ENCODE measurements at places on chromosomes 2 and 18. TPM values are rescaled to one million over a fixed set of nuclear protein-coding genes. Genes with fewer than 3 reads are reported as not detected.

The ASAP2 gene
- total RNA-seq, result 4.3 TPM

- no peak for DNase-seq
Observed at GRCh38 chr2:164574931-164575330, 46.4 kb downstream of the GRB14 start.

DNA sequence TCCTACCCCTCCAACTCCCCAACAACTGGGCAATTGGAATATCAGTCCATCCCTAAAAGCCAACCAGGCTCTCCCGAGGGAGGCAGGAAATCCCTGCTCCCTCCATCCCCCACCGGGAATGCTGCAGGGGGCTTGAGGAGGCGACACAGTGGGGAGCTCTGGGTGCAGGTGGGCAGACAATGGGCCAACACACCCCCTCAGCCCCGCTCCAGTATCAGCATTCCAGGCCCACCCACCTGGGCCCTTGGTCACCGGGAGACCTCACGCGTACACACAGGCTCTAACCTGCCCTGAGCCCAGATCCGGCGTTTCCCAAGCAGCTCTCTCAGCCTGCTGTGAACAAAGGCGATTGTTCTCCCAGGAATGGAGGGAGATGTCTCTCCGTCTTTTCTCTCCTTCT lies 37.6 kb upstream of the FZD7 start:
- DNase-seq, result no peak

The TMEM178A gene
- not detected for total RNA-seq

The LCT gene
- 0.04 TPM for total RNA-seq

- peak; percentile 76 for DNase-seq
Observed at GRCh38 chr2:11744631-11745394, 1.6 kb upstream of the LPIN1 start.

DNA sequence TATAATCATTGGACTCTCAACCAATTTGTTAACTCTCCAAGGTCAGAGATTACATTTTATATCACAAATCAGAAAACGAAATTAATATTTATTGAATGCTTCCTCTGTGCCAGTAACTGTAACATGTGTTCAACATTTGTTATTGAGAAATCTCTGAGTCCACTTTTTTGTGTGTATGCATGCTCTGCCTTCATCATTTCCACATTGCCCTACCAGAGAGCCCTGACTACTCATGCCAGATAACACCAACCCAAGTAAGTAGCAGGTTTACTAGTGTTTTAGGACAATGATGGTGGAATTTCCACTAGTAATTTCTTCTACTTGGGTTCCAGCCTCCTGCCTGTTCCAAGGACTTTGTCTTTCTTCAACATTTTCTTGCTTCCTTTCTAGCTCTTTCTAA lies 14.2 kb upstream of the FAP start:
- no peak for DNase-seq

DNA sequence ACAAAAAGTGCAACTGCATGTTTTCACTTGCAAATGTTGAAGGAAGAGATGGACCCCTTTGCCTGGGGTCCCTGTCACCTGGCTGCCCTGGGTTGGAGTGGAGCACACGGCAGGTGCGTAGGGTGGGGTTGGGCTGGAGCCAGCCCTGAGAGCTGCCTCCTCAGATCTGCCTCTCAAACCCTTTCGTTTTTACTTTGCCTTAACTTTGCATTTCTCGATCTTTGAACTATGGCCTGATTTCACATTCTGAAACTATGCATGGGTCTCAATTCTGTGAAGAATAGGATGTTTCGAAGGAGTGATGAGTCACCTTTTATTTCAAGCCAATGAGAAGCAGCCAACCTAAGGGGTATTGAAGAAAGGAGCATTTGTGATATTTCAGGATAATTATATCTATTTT lies 132.8 kb downstream of the ACOXL start:
- DNase-seq, result no peak

The EMX1 gene
- total RNA-seq, result 0.18 TPM

GRCh38 chr2:140091926-140092325 lies 1311.7 kb upstream of the NXPH2 start:
- no peak for DNase-seq

The ZRANB3 gene
- 14.7 TPM for total RNA-seq

DNA sequence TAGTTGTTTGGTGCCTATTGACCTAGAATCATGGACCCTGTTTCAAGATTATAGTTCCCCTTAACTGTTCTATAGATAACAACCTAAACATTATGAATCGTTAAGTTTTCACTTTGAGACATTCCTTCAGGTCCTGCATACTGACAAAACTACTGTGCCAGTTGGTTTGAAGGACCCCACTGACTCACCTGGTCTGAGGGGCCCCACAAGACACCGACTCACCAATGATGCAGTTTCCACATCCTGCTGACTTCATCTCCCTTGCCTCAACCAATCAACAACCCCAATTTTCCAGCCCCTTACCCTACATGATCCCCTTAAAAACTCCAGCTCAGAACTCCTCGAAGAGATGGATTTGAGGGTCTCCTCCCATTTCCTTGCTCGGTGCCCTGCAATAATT lies 89.6 kb upstream of the CCDC141 start:
- no peak for DNase-seq

The XDH gene
- not detected for total RNA-seq

- DNase-seq, result no peak
Observed at GRCh38 chr2:47288864-47289263, 114.1 kb upstream of the MSH2 start.

GRCh38 chr2:217930761-217931563 lies 71.8 kb downstream of the TNS1 start:
- DNase-seq, result no peak

The GAREM2 gene
- 11.5 TPM for total RNA-seq

The MARCHF4 gene
- total RNA-seq, result not detected

DNA sequence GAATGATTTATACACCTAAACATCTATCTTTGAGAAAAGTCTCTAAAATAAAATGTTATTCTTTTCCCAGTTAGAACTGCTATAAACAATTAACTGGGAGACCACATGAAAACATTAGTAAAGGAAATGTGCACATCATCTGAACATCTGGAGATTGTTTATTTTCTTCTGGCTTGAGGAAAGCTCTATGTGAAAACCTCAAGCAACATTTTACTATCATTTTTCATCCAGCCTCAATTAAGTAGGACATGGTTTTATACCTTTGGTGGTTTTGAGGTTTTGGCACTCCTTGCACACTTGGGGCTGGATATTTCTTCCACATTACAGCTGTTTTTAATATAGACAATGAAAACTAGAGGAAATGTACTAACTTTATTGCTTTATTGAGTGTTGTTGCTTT lies 609.5 kb upstream of the SLC8A1 start:
- DNase-seq, result no peak

DNA sequence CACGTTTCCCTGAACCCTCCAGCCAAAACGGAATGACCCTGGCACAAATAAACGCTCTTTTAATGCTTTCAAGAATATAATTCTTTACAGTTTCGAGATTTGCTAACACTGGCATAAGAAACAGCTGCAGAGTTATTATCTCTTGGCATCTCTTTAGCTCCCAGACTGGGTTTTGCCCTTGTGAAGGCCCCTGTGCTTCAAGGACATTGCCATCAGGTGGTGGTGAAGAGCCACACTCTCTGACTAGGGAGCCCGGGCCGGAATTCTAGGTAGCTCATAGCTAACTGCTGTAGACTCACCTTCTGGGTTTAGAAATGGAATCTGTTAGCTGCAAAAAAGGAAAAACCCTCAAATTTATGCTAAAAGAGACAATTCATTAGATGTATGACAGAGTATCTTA lies 13.3 kb upstream of the GALNT14 start:
- DNase-seq, result no peak

The DLGAP1 gene
- total RNA-seq, result 0.20 TPM

The EIF5B gene
- 56.4 TPM for total RNA-seq

DNA sequence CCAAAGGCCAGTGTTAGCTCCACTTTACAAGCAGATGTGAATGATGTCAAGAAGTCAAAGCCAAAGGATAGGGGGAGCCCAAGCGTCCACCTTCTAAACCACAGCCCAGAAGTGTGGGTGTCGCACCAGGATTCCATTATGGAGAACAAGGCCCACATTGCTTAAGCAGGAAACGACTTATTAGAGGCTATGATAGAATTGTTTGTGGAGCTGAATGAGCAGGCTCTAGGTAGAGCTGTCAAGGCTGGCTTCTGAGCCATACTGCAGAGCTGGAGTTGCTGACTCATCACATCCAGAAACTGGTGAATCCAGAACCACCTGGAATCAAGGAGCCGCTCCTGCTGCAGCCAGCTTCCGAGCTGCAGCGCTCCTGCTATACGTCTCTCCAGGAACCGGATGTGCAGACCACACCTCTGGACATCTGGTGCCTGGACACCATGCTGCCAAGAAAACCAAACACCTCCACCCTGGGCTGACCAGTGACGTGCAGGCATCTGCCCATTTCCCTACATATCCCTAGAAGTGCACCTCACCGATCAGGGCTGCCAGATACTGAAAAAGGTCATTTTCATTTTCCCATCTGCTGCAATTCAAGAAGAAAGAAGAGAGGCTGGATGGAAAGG lies 6.2 kb upstream of the TWIST2 start:
- no peak for DNase-seq

- DNase-seq, result no peak
Observed at GRCh38 chr2:189097934-189098333, 81.6 kb downstream of the COL5A2 start.

DNA sequence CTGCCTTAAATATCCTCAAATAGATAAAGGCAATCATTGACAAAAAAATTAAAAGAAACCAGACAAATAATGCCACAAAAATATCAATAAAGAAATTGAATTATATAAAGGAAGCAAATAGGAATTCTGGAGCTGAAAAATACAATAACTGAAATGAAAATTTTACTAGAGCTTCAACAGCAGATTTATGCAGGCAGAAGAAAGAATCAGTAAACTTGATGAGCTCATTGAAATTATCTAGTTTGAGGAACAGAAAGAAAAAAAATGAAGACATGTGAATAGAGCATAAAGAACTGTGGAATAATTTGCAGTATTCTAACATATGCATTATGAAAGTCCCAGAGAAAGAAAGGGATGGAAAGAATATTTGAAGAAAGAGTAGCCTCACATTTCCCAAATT lies 41.9 kb upstream of the ZCCHC2 start:
- no peak for DNase-seq

The OXER1 gene
- not detected for total RNA-seq

DNA sequence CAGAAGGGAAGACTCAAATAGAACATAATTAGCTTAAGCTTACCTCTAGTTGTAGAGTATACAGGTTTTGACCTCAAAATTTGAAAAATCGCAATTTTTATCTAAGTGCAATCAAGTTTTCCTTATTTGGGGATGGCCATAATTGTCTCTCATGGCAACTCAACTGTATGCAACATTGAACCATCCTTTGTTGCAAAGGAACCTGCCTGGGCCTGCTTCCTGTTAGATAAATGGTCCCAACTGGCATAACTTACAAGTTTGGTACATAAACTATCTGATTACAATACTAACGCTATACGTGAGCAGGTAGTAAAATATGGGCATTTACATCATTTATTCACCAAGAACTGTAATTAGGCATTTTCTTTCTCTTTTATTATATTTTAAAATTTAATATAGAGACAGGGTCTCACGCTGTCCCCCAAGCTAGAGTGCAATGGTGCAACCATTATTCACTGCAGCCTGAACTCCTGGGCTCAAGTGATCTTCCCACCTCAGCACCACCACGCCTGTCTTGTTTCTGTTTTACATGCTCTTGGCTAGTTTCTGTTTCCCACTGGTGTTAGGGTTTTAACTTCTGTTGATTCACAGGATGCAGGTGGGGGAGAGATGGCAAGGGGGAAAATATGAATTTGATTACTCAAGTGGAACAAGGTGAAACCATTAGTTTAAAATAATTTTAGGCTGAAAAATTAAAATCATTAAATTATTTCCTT lies 55.3 kb upstream of the B3GNT2 start:
- no peak for DNase-seq

GRCh38 chr18:69981948-69982347 lies 34.3 kb upstream of the CD226 start:
- DNase-seq, result no peak

DNA sequence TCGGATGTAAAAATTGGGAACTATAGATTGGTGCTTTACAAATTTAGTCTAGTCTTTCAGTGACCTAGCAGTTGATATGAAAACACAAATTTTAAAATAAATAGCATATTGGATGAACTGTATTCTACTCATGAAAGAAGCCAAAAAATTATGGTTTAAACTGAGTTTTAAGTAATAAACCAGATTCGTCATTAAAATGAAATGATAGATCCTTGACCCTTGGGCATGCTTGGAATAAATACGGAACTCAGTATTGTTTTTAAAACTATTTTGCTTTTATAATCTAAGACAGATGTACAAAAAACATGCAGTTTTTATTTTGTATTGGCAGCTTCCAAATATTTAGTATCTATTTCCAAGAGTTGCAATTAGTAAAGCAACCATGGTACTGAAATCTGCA lies 34.6 kb upstream of the TBR1 start:
- DNase-seq, result no peak

GRCh38 chr2:12270876-12271588 lies 445.7 kb upstream of the TRIB2 start:
- DNase-seq, result no peak

- DNase-seq, result no peak
Observed at GRCh38 chr18:54222922-54223567, 1.4 kb downstream of the MBD2 start.

The LYPD6B gene
- total RNA-seq, result not detected

GRCh38 chr2:207974216-207974605 lies 51.1 kb downstream of the PLEKHM3 start:
- no peak for DNase-seq

GRCh38 chr2:61450144-61450543 lies 20.7 kb downstream of the USP34 start:
- no peak for DNase-seq

DNA sequence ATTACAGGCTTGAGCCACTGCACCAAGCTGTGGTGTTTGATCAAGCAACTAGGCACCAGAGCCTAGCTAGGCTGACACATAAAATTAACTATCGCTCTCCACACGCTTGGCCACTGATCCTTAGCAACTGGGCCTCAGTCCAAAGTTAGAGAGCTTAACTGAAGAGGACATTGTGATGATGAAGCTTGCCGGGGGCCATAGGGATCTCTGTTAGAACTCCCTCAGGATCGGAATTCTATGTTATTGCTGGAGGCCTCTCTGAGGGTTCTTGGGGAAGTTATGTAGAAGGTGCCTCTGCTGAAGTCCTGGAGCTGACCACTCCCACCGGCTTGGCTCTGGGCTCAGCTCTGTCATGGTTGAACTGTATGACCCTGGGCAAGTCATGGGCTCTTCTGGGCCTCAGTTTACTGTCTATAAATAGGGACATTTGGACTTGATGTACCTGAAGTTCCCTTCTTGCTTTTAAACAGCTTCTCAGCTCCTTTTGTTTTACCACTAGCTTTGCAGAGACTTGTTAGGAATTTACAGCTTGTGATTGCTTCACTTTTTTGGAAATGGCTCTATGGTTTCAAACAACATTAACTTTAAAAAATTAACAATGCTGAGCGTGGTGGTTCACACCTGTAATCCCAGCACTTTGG lies 44.1 kb downstream of the GATA6 start:
- no peak for DNase-seq

Data from K562 (cell line).